ENCODE measurements at places on chromosomes 5 and 9.

GRCh38 chr5:54217826-54218503 lies 92.4 kb downstream of the ARL15 start:
- H3K27ac ChIP-seq, result no peak overlapping the region
- peaks cover 1% of the 10 kb centered on the region for H3K36me3 ChIP-seq
- H3K4me3 ChIP-seq, result no peak overlapping the region
- peaks cover 9% of the 10 kb centered on the region for H3K4me1 ChIP-seq

DNA sequence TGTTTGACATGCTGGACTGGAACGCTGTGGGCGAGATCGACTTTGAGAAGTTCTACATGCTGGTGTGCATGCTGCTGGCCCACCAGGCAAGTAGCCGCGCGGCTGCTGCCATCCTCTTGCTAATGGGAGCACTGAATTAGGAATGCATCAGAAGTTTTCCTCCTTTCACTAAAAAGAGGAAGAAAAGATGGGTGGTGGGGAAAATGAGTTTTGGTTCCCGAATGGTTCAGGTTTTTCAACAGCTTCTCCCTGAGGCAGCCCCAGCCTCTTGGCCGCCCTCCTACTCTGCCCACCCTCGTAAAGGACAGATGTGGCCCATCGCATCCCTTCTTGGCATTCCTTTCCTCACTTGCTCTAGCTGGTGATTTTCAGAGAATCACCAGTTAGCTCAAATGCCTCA lies 5.5 kb downstream of the EFCAB9 start:
- no peaks in the 10 kb centered on the region for H3K4me1 ChIP-seq
- no peak for DNase-seq
- H3K36me3 ChIP-seq, result no peaks in the 10 kb centered on the region
- H3K27me3 ChIP-seq, result peaks cover 10% of the 10 kb centered on the region
- no peak overlapping the region for H3K4me3 ChIP-seq

GRCh38 chr9:79685577-79685976 lies 113.8 kb downstream of the TLE4 start:
- H3K27me3 ChIP-seq, result no peaks in the 10 kb centered on the region
- DNase-seq, result no peak
- no peak overlapping the region for H3K27ac ChIP-seq
- peaks cover 4% of the 10 kb centered on the region for H3K36me3 ChIP-seq
- H3K4me3 ChIP-seq, result no peak overlapping the region

GRCh38 chr9:36316611-36317317 lies 58.5 kb upstream of the GNE start:
- DNase-seq, result no peak
- no peak overlapping the region for H3K27ac ChIP-seq
- H3K27me3 ChIP-seq, result peaks cover 14% of the 10 kb centered on the region
- H3K36me3 ChIP-seq, result no peaks in the 10 kb centered on the region
- no peaks in the 10 kb centered on the region for H3K4me1 ChIP-seq
- no peak overlapping the region for H3K4me3 ChIP-seq

GRCh38 chr5:54837981-54838380 lies 147.4 kb downstream of the ESM1 start:
- DNase-seq, result no peak
- no peaks in the 10 kb centered on the region for H3K27me3 ChIP-seq
- H3K4me1 ChIP-seq, result peaks cover 23% of the 10 kb centered on the region

GRCh38 chr9:107169796-107170195 lies 113.3 kb upstream of the RAD23B start:
- no peak overlapping the region for H3K4me3 ChIP-seq
- H3K4me1 ChIP-seq, result no peaks in the 10 kb centered on the region
- DNase-seq, result no peak
- H3K36me3 ChIP-seq, result no peaks in the 10 kb centered on the region

DNA sequence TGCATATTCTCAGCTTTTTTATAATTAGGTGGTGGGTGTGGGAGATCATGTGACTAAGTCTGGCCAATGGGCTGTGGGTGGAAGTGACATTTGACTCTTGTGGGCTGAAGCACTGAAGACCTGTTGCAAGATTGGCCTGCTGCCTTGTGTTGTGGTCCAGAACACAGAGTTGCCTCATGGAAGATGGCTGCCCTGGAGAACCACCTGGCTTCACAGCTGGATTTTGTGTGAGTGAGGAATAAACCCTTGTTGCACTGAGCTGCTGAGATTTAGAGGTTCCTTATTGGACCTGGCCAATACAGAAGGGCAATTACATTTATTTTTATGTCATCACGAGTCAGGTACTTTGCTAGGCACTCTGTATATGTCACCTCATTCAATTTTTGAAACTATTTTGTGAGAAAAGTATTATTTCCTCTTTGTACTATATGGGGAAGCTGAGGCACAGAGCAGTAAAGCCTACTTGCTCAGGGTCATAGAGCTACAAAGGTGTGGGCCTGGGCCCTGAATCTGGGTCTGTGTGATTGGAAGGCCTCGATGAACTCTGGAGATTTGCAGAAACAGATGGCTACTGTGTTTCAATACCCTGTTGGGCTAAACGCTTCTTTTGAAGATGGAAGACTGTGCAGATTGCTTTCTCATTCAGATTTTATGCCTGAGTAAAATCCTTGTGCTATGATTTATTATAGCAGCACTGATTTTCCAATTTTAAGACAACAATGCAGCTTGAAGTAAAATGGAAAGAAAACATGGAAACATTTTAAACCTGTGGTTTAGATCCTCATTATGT lies 71.2 kb upstream of the TBC1D2 start:
- no peaks in the 10 kb centered on the region for H3K36me3 ChIP-seq
- H3K4me1 ChIP-seq, result no peaks in the 10 kb centered on the region
- H3K27me3 ChIP-seq, result peaks cover 29% of the 10 kb centered on the region
- H3K27ac ChIP-seq, result no peak overlapping the region

DNA sequence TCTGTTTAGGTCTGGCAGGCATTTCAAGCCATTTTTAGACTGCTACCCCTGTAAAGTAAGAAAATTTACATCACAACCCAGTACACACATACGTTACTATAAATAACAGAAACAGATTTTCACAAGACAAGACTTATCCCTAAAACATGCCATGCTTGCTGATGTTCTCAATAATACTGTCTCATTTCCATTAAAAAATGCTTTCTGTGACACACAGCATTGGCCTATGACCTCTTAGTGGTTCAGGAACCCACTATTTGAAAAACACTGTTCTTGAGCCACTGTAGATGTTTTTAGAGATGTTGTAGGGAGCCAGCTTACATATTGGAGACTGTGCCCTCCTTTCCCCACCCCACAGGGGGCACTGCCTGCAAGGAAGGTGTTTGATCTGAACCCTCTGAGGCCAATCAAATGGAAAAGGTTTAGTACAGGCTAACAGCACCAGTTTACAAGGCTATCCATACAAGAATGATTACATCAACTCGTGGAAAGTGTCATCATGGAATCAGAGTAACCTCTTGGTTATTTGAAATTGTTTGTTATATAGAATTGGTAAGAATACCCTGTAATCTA lies 30.8 kb downstream of the ZSWIM6 start:
- DNase-seq, result no peak
- H3K4me3 ChIP-seq, result no peak overlapping the region

DNA sequence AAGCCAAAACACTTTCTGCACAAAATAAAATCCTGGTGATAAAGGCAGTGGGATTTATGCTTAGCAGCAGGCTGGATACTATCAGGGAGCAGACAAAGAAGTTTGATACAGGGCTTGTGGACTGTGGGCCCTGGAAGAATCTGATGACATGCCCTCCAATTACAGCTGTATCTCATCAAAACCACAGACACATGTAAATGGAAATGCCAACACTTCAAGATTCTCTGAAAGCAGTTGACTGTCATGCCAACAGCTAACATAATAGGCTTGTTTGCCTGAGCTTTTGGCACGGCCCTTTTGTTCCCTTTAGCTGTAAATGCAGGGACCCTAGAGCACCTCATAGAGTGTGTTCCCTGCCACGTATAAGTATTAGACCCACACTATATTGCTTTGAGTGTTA lies 114.4 kb downstream of the STK32A start:
- no peaks in the 10 kb centered on the region for H3K4me1 ChIP-seq
- no peak overlapping the region for H3K27ac ChIP-seq
- peaks cover 10% of the 10 kb centered on the region for H3K27me3 ChIP-seq
- no peaks in the 10 kb centered on the region for H3K36me3 ChIP-seq
- no peak for DNase-seq
- no peak overlapping the region for H3K4me3 ChIP-seq

GRCh38 chr9:37732086-37732741 lies 21.4 kb upstream of the TRMT10B start:
- no peak overlapping the region for H3K4me3 ChIP-seq
- H3K36me3 ChIP-seq, result no peaks in the 10 kb centered on the region
- H3K27me3 ChIP-seq, result peaks cover 15% of the 10 kb centered on the region
- no peak overlapping the region for H3K27ac ChIP-seq

- no peaks in the 10 kb centered on the region for H3K4me1 ChIP-seq
- H3K27me3 ChIP-seq, result no peaks in the 10 kb centered on the region
- H3K27ac ChIP-seq, result no peak overlapping the region
- no peaks in the 10 kb centered on the region for H3K36me3 ChIP-seq
Measured at GRCh38 chr5:149628221-149628620, 46.9 kb downstream of the ARHGEF37 start.

DNA sequence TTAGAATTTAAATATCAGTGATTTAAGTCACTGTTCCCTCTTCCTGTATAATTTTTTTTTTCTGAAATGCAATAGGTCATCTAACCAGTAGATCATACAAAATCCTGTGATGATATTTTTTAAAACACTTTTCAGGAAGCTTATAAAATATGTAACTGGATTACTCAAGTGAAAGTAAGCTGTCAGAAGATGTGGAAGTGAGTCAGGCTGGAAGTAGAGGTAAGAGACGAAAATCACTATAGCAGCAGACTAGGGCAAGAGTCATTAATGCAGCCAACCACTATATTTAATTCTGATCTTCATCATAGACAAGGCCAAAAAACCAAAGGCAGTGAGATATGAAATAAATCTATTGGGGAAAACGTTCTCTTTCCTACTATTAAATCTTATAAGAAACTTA lies 65.7 kb upstream of the C6 start:
- no peaks in the 10 kb centered on the region for H3K36me3 ChIP-seq
- no peaks in the 10 kb centered on the region for H3K4me1 ChIP-seq
- H3K27ac ChIP-seq, result no peak overlapping the region
- no peak overlapping the region for H3K4me3 ChIP-seq
- DNase-seq, result no peak
- no peaks in the 10 kb centered on the region for H3K27me3 ChIP-seq

GRCh38 chr9:126665644-126666035 lies 51.9 kb downstream of the LMX1B start:
- DNase-seq, result no peak
- no peak overlapping the region for H3K4me3 ChIP-seq
- peaks cover 21% of the 10 kb centered on the region for H3K27me3 ChIP-seq
- H3K27ac ChIP-seq, result no peak overlapping the region
- H3K36me3 ChIP-seq, result no peaks in the 10 kb centered on the region

DNA sequence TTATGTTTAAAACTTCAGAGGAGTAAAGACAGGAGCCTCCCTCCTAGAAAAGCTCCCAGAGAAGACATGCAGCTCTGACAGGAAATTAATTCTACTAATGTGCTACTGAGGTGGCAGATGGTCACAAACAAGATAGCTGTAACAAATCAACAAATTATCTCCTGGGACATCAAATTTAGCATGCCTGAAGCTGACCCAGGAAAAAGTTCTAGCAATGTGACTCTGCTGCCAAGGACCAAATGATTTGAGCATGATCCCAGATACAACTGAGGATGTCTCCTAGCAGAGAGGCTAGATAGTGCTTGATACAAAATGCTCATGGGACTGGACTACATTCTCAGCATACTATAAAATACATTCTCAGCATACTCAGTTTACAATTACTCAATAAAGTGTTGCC lies 413.5 kb upstream of the SMC2 start:
- H3K27me3 ChIP-seq, result no peaks in the 10 kb centered on the region
- no peaks in the 10 kb centered on the region for H3K36me3 ChIP-seq

DNA sequence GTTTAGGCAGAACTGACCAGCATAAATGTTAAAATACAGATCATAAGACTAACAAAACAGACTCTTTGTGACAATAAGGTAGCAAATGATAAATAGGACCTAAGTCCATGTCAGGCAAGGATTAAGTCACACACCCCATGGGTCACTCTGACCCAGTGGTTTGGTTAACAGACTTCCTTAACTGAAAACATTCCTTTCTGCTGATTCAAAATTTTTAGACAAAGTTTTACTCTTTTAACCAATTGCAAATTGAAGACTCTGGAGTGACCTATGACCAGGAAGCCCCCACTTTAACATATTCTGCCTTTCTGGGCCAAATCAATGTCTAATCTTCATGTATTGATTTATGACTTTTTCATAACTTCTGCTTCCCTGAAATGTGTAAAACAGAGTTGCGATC lies 4.9 kb upstream of the NXNL2 start:
- H3K4me1 ChIP-seq, result no peaks in the 10 kb centered on the region
- H3K36me3 ChIP-seq, result no peaks in the 10 kb centered on the region
- H3K4me3 ChIP-seq, result no peak overlapping the region

- H3K27ac ChIP-seq, result peak overlapping the region; percentile 76
- H3K4me1 ChIP-seq, result peaks cover 13% of the 10 kb centered on the region
- peaks cover 20% of the 10 kb centered on the region for H3K36me3 ChIP-seq
- DNase-seq, result no peak
- H3K27me3 ChIP-seq, result no peaks in the 10 kb centered on the region
Measured at GRCh38 chr9:107336718-107337360, 53.8 kb downstream of the RAD23B start.

GRCh38 chr9:81609782-81610739 lies 79.3 kb downstream of the TLE1 start:
- H3K27me3 ChIP-seq, result no peaks in the 10 kb centered on the region
- H3K27ac ChIP-seq, result no peak overlapping the region
- H3K36me3 ChIP-seq, result peaks cover 1% of the 10 kb centered on the region
- no peak for DNase-seq
- H3K4me3 ChIP-seq, result no peak overlapping the region
- H3K4me1 ChIP-seq, result no peaks in the 10 kb centered on the region

DNA sequence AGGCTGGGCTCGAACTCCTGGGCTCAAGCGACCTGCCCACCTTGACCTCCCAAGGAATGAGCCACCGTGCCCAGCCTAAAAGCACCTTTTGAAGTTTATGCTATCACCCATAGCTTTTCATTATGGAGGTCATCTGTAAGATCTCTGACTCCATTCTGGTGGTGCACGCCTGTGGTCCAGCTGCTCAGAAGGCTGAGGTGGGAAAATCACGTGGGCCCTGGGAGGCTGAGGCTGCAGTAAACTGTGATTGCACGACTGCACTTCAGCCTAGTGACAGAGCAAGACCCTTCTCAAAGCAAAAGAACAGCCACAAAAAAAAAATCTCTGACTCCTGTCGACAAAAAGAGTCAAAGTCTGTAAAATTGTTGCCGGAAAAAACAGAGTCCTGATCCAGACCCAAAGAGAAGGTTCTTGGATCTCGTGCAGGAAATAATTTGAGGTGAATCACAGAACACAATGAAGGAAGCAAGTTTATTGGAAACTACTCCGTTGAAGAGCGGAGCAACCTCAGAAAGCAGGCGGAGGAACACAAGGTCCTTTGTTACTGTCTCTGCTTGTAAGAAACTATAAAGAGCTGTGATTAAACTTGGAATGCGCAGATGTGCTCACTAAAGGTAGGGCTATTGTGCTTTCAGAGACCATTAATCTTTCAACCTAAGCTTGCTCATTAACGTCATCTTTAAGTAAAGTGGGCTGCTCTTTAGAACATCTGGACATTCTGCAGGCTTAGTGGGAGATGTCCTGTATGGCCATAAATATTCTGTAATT lies 2.0 kb upstream of the HAUS6 start:
- no peak for DNase-seq
- H3K27me3 ChIP-seq, result no peaks in the 10 kb centered on the region
- H3K4me1 ChIP-seq, result peaks cover 21% of the 10 kb centered on the region
- no peak overlapping the region for H3K27ac ChIP-seq
